T-helper 1 cell treated with Interleukin-12 subunit alpha and Interleukin-12 subunit beta and Interleukin-4 antibody, amounts not matched to agents 30 ng/mL and 1 ng/mL, for 36 hours (primary cell): ENCODE measurements at places on chromosomes 1 and 21. TPM values are rescaled to one million over a fixed set of nuclear protein-coding genes. Genes with fewer than 3 reads are reported as not detected.

The UTS2 gene
- not detected in 2 replicates for total RNA-seq

The DDX20 gene
- total RNA-seq, result 15.3 and 17.5 TPM in 2 replicates

The UBE2U gene
- not detected in 2 replicates for total RNA-seq

The KANK4 gene
- not detected in 2 replicates for total RNA-seq

The GPX7 gene
- total RNA-seq, result 31.6 and 32.9 TPM in 2 replicates

The CD5L gene
- total RNA-seq, result not detected in 2 replicates

The AMY2B gene
- 6.5 and 7.1 TPM in 2 replicates for total RNA-seq

The TLCD4 gene
- not detected in 2 replicates for total RNA-seq

The MYOC gene
- not detected in 2 replicates for total RNA-seq

The OLFML2B gene
- total RNA-seq, result not detected in 2 replicates

The CTSE gene
- total RNA-seq, result not detected in 2 replicates

The CYP4A22 gene
- not detected in 2 replicates for total RNA-seq

The PLPPR4 gene
- total RNA-seq, result not detected in 2 replicates

The KCNT2 gene
- not detected in 2 replicates for total RNA-seq

The CSF3R gene
- total RNA-seq, result 0.95 and 1.1 TPM in 2 replicates

The RAB4A gene
- total RNA-seq, result 24.4 and 25.1 TPM in 2 replicates

The HSF2BP gene
- 0.44 and 0.71 TPM in 2 replicates for total RNA-seq

The CFAP141 gene
- not detected in 2 replicates for total RNA-seq

The FCGR3A gene
- not detected in 2 replicates for total RNA-seq

The IGFN1 gene
- not detected in 2 replicates for total RNA-seq

The AVPR1B gene
- total RNA-seq, result not detected in 2 replicates

The CCDC17 gene
- total RNA-seq, result 4.7 and 5.3 TPM in 2 replicates

The OR2T33 gene
- not detected in 2 replicates for total RNA-seq

The CD1D gene
- total RNA-seq, result not detected in 2 replicates

The PROX1 gene
- not detected in 2 replicates for total RNA-seq

The SLC2A5 gene
- total RNA-seq, result 0.39 TPM in 1 of 2 replicates, not detected in the other

The EPHA8 gene
- total RNA-seq, result not detected in 2 replicates

The MARCKSL1 gene
- 26.1 and 26.7 TPM in 2 replicates for total RNA-seq

The DRAXIN gene
- 0.10 and 0.15 TPM in 2 replicates for total RNA-seq

The NBPF4 gene
- 0.22 and 0.51 TPM in 2 replicates for total RNA-seq

The KRTAP21-2 gene
- total RNA-seq, result not detected in 2 replicates

The GBP7 gene
- not detected in 2 replicates for total RNA-seq

The RSPO1 gene
- total RNA-seq, result not detected in 2 replicates

The LRRC39 gene
- 0.49 and 0.54 TPM in 2 replicates for total RNA-seq

The RAB7B gene
- total RNA-seq, result not detected in 2 replicates
